Hematopoietic multipotent progenitor cell (in vitro differentiated cells): ENCODE measurements at places on chromosomes 13 and 19. TPM values are rescaled to one million over a fixed set of nuclear protein-coding genes. Genes with fewer than 3 reads are reported as not detected.

Gene MED16
- 78.4 TPM for total RNA-seq

Gene MIR17HG
- 8.3 TPM for total RNA-seq

Gene GFY
- not detected for total RNA-seq

Gene OR7C1
- total RNA-seq: under 0.01 TPM

Gene FXYD1
- not detected for total RNA-seq

Gene COMP
- under 0.01 TPM for total RNA-seq

Gene EPSTI1
- 21.0 TPM for total RNA-seq

Gene MEIOSIN
- not detected for total RNA-seq

Gene CLDND2
- total RNA-seq: not detected

Gene RCBTB2
- 3.5 TPM for total RNA-seq

Gene SIGLECL1
- total RNA-seq: not detected

Gene ADAT3
- 4.0 TPM for total RNA-seq

Gene SBK3
- 0.54 TPM for total RNA-seq

Gene PGLYRP1
- total RNA-seq: 1.3 TPM

Gene WDR87
- total RNA-seq: not detected

Gene PEAK3
- under 0.01 TPM for total RNA-seq

Gene NUMBL
- total RNA-seq: 18.3 TPM

Gene URAD
- 0.27 TPM for total RNA-seq

Gene MYO1F
- total RNA-seq: 80.5 TPM

Gene KLK3
- total RNA-seq: under 0.01 TPM

Gene TMEM221
- total RNA-seq: under 0.01 TPM

Gene RTBDN
- total RNA-seq: not detected

Gene MCEMP1
- 0.27 TPM for total RNA-seq

Gene UBE2M
- 54.4 TPM for total RNA-seq

Gene SELENOV
- total RNA-seq: not detected

Gene BSG
- total RNA-seq: 254 TPM

Gene CAPN12
- total RNA-seq: 4.8 TPM

Gene CD33
- total RNA-seq: 9.2 TPM

Gene NKG7
- 24.0 TPM for total RNA-seq

Gene CYP2A7
- not detected for total RNA-seq

Gene TEAD2
- total RNA-seq: 0.27 TPM

Gene TFPT
- 14.3 TPM for total RNA-seq

Gene ZNF43
- total RNA-seq: 31.0 TPM

Gene ZNF845
- total RNA-seq: 3.5 TPM

Gene AP1M2
- 0.27 TPM for total RNA-seq

Gene GSX1
- total RNA-seq: not detected
